CD4-positive, alpha-beta T cell treated with Interleukin-17A for 1 hour (primary cell): ENCODE measurements at places on chromosomes 12 and 14.

DNA sequence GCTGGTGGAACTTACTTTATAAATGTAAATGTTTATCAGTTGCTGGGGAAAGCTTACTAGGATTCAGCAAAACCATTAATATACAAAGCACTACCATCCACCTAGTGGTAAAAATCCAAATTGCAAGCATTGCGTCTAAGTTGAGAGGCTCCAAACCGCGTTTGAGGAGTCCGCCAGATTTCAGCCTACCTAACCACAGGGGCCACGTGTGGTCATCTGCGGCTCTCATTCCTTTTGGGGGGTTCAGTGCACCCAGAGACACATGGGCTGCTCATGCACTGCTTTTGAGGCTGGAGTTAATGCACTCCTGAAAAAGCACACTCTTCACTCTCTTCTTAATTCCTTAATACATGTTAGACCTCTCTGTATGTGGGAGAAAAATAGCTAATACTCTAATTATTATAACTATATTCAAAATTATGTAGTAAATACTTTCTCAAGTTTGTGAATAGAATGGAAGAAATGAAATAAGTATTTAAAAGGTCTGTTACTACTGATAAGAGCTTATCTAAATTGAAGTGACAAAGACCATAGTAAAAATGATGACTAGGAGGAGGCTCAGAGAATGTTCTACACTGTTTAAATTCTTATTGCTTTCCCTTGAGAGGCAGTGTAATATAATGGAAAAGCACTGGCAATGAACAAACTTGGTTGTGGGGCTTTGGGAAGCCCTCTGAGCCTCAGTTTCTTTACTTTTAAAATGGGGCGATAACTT lies 41.4 kb upstream of the MANSC4 start:
- peak; percentile 73 for DNase-seq

DNA sequence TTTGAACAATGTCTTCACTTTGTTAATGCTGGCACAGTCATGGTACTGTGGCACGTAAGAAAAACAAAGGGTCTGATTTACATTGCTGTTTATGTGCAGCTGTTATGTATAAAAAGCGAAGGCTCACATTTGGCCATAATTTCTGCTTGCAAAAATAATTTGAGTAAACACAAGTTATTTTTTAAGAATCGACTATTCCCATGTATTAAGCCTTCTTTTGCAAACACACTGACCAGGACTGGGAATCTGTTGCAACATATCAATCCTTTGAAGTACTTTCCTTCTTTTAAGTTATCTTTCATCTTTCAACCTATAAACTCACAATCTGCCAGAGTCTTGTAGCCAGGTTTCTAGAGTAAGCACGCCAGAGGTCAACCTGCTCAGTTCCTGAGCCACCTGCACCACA lies 145.4 kb upstream of the BMP4 start:
- no peak for DNase-seq

GRCh38 chr14:105283028-105283427 lies 17.8 kb downstream of the BRF1 start:
- DNase-seq: no peak

DNA sequence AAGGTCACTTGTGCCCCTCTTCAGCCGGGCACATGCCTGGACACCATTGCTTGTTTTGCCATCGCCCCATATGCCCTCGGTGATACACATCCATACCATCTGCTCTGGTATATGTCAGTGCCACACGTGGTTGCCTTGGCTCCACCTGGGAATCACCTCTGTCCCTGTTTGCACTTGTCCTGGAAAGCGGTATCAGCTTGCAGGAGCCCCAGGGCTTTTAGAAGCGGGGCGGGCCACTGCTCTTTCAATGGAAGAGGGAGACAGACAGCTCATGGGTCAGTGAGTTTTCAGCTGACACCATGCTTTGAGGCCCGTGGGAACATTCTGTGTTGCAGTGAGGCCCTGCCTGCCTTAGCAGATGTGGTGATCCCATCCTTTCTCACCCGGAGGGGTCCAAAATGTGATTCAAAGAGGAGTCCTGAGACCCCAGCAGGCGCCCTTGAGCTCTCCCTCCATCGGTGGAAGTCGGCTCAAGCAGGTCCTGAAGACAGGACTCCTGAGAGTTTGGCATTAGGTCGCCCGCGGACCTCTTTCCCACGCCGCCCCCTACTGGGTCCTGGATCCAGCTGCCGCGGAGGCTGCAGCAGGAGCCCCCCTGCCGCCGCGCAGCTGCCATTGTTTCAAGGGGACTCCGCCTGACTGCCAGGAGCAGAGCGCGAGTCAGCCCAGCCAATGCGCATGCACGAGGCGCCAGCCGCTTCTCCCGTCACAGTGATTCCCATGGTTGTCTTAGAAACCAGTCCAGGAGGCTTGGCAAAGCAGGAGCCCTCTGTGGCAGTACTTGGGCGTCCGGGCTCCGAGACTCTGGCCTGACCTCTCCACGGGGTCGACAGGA lies 773.2 kb upstream of the ALG10B start:
- DNase-seq: no peak

GRCh38 chr12:27973487-27973890 lies 956 bp upstream of the PTHLH start:
- DNase-seq: no peak

DNA sequence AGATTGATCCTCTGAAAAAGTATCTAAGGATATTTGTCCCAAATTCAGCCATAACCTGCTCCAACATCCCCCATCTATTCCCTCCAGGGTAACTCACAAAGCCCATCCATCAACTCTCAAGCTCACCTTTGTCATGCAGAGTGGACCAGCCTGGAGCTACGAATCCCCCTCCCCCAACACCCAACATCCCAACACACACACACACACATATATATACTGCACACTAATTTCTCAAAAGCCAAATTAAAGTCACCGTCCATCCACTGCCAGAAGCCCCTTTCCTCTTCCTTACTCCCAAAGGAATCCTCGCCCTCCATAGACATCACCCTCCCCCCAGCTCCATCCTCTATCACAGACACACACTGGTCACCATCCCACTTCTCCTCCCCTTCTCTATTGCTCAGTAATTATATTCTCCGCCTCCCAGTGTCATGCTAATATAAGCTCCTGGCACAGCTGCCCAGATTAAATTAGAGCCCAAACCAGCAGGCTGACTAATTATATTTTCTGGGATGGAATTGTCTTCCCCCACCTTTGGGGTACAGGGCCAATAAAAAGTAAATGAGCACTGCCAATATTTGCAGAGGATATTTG lies 13.5 kb upstream of the TESPA1 start:
- no peak for DNase-seq

- no peak for DNase-seq
Observed at GRCh38 chr12:14264316-14264715, 101.2 kb upstream of the ATF7IP start.

DNA sequence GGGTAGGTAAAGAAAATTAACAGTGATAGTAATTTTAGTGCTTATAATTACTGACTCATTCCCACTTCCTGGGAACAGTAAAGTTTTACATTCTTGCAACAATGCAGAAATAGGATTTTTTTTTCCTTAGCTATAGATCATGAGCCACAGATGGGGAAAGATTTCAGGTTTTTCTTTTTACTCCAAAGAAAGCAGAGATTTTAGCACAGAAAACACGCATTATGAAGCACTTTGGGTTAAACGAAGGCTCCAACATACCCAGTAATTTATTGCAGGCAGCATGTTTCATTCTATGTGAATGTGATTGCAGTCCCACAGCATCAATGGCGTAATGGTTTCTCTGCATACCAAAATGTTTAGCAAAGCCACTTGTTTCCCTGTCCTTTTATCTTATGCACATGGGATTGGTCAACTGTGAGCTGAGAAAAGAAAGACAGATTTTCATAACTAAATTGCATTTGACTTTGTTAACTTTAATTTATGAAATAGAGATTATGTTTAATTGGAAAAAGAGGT lies 124.6 kb upstream of the E2F7 start:
- DNase-seq: no peak

GRCh38 chr12:109729801-109730200 lies 16.2 kb downstream of the FAM222A start:
- no peak for DNase-seq

- DNase-seq: no peak
Observed at GRCh38 chr14:95504135-95505029, 12.1 kb downstream of the SYNE3 start.
